ENCODE measurements at places on chromosomes 5 and 9.

GRCh38 chr9:126149661-126150060 is 177.0 kb upstream of the MVB12B start:
- DNase-seq: no peak

DNA sequence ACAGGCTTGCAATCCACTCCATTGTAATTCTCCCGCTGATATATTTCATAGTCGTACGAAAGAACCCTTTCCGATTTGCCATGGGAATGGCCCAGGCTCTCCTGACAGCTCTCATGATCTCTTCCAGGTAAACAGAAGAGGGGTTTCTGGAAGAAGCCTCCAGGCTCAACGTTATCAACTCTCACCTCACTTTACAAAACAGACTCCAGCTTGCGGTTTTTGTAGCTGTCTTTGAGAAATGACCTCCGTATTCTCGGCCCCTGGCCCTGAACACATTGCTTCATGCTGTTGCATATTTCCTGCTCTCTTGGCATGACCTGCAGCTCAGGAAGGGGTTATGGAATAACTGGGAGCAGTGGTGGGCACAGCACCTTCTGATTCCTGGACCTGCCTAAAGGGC is 85.7 kb downstream of the SLC1A1 start:
- DNase-seq: no peak

DNA sequence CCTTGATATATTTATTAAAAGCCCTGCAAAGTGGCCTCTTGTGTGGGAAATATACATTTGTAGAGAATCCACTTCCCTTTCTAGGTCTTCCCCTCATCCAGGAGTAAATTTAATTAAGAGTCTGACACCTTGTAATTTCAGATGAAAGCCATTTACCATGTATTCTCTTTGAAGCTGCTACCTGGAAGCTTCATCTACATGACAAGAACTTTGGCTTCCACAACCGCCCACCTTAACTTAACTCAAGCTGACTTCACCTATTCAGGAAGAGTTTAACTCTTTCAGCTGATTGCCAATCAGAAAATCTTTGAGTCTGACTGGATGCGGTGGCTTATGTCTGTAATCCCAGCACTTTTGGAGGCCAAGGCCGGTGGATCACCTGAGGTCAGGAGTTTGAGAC is 899.9 kb downstream of the TAF11L14 start:
- DNase-seq: no peak

DNA sequence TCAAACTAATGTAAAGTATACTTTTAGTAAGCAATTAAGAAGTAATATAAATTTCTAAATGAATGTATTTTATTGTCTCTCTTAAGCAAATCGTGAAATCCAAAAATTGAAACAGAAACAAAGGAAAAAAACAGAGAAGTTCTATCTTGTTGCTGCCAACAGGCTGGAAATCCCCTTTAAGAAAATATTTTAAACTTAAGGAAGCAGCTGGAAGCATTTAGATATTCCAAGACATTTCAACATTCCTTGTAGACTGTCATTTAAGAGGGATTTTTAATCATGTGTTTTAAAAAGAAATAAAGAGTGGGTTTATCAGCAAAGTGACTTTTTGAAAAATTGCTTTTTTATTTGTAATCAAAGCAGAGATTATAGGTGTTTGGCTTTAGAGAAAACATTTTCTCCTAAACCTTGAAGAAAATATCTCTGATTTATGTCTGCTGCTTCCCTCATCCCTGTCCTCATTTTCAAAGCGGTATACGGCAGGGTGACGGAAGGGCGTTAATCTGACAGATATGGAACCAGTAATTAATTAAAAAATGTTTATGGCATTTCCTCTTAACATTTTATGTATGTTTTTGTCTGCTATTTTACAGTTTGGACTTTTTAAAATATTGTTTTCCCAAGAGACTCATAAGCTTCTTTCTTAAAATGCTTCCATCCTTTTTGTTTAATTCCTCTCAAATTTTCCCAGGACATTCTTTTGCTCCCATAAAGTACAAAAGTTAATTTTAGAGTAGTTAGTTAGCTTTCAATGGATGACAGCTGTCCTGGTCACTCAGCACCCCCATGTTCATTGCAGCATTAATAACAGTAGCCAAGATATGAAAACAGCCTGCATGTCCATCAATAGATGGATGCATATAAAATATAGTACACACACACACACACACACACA is 245.6 kb downstream of the LURAP1L start:
- no peak for DNase-seq

GRCh38 chr5:140561753-140562523 is 2.5 kb downstream of the APBB3 start:
- no peak for DNase-seq

DNA sequence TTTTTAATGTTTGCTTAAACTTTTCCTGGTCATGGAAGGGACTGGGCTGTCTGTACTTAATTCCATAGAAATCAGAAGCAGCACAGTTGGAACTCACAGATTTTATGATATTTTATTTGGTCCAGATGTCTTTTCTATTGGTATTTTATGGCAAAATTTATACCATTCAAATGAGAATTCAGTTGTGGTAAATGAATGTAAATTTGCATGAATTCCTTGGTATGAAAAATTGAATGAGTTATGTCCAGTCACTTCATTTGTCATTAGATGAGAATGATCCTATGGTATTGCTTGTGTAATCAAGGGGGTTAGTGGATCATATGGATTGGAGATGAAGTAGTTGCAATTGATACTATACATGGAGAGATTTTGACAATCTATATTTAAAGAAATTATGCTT is 188.0 kb downstream of the KDM4C start:
- DNase-seq: no peak

GRCh38 chr5:72427488-72428437 is 79.4 kb downstream of the ZNF366 start:
- no peak for DNase-seq

DNA sequence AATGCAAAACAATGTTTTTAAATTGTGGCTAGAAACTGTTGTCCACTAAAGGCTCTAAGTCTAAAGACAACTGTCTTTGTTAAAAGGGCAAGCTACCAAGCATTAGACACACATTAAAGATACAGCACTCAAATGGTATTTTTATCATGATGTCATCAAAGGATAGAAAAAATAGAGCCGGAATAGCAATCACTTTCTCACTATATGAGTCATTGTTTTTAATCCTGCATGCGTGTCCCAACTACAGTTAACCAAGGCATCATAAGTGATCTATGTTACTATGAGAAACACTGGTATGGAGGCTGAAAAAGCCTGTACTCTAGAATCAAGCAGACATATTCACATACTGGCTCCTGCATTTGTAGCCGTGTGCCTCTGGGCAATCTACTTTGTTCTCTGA is 1.9 kb upstream of the PJA2 start:
- DNase-seq: no peak

- no peak for DNase-seq
Measured at GRCh38 chr5:34655354-34655991, 655 bp upstream of the RAI14 start.

GRCh38 chr5:142254431-142254830 is 70.4 kb downstream of the SPRY4 start:
- no peak for DNase-seq

- DNase-seq: no peak
Measured at GRCh38 chr5:147490989-147491388, 18.9 kb downstream of the DPYSL3 start.
